ENCODE measurements at places on chromosomes 12 and 14.

- peak; percentile 36 for DNase-seq
Observed at GRCh38 chr12:92593734-92594402, 108.9 kb upstream of the PLEKHG7 start.

DNA sequence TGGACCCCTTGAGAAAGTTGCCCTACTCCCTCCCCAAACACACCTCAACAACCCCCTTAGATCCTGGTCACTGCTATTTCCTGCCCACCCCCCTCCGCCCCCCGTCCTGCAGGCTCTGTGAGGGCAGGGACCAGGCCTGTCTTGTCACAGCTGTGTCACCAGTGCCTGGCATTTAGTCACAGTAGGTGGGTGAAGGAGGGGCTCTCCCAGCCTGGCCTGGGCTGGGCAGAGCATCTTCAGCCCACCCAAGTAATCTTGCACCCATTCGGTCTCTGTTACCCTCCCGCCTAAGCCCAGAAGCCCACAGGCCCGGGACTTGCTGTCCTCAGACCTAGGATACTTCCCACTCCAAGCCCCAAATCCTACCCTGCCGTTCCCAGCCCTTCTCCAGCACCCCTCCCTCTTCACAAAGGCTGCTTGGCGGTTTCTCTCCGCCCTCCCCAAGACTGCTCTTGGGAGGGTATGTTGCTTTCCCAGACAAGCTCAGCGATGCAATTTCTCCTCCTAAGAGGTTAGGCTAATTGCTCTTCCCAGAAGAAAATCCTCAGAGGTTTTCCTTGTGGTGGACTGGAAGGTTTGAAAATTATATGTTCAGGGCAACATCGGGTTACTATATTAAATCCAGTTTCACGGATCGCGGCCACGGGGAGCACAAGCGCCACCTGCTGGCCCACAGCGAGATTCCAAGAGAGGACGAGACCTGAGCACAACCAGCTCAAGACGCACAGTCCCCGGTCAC lies 50.8 kb upstream of the ZFP36L1 start:
- peak; percentile 52 for DNase-seq

GRCh38 chr12:101655393-101655792 lies 42.0 kb upstream of the CHPT1 start:
- DNase-seq: no peak

DNA sequence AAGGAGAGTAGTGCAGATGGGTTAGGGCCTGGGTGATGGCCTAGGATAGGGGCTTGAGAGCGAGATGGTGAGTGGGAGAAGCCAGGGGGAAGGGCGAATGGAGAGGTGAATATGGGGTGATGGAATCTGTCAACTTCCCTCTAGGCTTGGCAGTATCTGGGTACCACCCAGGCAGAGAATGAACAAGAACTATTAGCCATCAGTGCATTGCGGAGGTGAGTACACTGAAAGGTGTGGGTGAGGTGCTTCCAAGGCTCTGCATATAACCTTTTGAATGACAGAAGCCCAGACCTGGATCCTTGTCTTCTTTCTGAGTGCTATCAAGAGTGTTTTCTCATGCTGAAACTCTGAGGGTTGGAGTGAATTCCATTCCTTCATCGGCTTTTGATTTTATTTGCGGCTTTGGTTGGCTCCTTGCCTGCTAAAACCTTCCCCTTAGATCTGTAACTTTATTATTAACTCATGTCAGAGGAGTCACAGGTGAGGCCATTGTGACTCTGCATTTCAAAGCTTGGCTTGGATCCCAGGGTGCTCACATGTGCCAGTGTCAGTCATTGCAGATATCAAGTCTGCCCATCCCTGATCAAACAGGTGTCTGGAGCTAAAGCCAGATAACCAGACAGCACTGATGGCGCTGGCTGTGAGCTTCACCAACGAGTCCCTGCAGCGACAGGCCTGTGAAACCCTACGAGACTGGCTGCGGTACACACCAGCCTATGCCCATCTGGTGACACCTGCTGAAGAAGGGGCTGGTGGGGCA lies 18.6 kb downstream of the PEX5 start:
- no peak for DNase-seq

DNA sequence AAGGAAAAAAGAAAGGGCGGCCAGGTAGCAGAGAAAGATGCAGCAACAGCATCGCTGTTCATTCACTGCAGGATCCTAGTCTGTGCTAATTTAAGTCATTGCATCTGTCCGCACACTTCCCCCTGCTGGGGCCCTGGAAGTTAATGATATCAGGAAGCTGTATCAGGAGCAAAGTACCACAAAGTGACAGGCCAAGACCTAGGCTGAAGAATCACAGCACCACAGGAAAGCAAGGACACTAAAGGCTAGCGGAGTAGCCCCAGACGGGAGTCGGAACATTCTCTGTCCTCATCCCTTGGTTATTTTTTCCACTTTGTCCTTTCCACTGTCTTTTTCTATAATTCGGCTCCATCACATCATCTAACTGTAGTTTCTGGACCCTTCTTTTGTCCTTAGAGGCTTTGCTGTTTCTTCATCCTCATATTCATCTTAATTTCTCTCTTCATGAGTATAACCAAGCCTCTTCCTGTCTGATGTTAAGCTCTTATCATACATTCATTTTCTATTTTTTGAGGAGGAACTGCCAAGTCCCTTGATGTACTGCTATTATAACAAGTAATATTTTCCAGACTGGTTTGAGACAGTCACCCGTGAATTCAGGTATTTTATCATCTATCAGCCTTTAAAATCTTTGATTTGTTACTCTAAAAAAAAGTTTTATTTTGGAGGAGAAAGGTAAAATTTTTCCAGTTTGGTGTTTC lies 28.3 kb downstream of the DUSP16 start:
- no peak for DNase-seq

GRCh38 chr14:73720636-73721035 lies 6.5 kb upstream of the PNMA1 start:
- DNase-seq: no peak

- DNase-seq: no peak
Observed at GRCh38 chr12:103924761-103925641, 5.2 kb upstream of the HSP90B1 start.

DNA sequence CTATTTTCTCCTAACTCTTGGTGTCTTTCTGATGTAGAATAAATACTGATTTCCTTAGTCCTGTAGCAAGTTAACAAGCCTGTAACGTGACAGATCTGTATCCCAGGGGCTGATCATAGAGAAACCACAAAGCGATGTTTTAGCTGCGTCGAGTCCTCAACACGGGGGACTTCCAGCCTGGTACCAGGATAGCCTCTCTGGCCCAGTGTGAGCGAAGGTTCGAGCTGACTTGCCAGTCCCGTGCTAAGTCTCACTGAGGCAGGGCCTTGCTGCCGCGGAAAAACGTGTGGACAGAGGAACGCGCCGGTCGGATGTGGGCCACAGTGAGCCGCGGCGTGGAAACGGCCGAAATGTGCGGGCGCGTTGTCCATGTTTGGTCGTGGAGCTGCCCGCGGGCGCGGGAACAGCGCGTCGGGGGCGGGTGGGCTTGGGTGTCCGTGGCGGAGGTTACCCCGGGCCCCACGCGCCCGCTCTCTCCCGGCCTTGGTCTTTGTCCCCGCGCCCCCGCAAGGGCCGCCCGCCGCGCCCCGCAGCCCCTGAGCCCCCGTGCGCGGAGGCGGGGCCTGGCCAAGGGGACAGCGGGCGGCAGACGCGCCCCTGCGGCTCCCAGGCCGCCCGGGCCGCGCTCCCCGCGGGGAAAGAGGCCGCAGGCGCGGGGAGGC lies 531 bp upstream of the EML1 start:
- DNase-seq: no peak

- no peak for DNase-seq
Observed at GRCh38 chr14:21299562-21300130, 19.8 kb downstream of the RPGRIP1 start.

- no peak for DNase-seq
Observed at GRCh38 chr14:93912782-93913181, 14.4 kb upstream of the FAM181A start.

DNA sequence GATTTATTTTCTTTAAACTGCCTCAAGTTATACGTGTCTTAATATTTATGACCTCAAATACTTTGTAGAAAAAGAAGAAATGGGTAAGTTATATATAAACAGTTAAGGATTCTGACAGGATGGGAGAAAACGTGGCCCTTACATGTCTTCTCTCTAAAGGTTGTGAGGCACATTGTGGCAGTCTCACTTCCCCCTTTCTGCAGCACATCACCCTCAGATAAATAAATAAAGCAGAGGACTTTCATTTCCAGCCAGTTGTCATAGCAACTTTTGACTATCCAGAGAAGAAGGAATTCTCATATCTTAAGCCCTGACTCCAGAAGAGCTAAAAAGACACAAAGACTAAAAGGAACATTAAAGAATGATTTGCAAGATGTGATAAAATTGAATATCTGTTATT lies 28.8 kb upstream of the CEP83 start:
- no peak for DNase-seq

- DNase-seq: no peak
Observed at GRCh38 chr12:32107359-32108267, 966 bp downstream of the BICD1 start.

DNA sequence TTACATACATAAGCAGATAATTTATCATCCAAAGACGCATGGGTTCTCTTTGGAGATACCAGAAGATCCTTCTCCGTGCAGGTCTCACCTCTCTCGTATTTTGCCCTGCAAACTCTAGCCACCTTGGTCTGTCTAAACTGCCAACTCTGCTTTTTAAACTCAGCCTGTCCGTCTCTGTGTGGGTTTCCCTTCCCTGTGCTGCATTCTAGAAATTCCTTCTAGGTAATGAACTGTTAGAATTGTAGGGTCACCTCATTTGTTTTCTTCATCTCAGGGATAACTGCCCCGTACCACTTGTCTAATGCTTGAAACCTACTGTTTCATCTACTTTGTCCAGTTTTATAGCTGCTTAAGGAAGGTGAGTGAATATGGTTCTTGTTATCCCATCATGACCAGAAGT lies 45.4 kb upstream of the CCDC196 start:
- no peak for DNase-seq

GRCh38 chr12:94026596-94026995 lies 121.8 kb upstream of the PLXNC1 start:
- DNase-seq: no peak

- no peak for DNase-seq
Observed at GRCh38 chr14:57987051-57987450, 121.2 kb upstream of the SLC35F4 start.

DNA sequence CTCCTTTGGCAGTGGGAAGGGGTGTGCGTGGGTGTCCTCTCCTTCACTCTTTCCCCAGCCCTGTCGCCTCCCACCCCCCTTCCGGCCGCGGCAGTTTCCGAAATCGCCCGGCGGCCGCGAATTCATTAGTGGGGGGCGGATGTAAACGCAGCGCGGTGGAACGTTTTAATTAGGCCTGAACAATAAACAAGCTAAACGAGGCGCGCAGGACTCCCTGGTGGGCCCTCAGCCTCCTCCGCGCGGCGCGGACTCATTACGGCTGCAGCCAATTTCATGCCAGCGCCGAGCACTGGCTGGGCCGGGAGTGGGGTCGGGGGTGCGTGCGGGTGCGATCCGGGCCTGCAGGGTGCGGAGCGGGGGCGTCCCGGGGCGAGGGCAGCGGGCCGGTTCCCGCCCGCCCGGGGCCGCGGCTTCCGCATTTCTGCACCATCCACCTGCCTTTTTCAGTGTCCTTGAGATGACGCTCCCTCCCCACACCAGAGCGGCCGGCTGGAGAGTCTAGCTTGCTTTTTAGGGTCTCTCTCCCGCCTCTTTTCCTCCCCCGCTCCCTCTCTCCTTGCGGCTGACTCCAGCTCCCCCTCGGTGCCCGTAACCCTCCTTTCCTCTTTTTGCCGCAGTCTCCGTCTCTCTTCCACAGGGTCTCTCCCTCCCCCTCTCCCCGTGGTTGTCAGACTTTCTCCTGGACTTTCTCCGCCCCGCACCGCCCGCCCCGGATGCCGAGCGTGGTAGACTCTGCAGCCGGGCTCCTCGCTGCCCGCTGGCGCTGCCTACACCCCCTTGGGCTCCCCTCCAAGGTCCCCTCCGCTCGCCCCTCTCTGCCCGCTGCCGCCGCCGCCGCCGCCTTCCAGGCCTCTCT lies at the start of gene CISTR:
Gene CISTR, minus strand, starts transcription at position 644 of the 856 bp plus-strand sequence.
- no peak for DNase-seq

DNA sequence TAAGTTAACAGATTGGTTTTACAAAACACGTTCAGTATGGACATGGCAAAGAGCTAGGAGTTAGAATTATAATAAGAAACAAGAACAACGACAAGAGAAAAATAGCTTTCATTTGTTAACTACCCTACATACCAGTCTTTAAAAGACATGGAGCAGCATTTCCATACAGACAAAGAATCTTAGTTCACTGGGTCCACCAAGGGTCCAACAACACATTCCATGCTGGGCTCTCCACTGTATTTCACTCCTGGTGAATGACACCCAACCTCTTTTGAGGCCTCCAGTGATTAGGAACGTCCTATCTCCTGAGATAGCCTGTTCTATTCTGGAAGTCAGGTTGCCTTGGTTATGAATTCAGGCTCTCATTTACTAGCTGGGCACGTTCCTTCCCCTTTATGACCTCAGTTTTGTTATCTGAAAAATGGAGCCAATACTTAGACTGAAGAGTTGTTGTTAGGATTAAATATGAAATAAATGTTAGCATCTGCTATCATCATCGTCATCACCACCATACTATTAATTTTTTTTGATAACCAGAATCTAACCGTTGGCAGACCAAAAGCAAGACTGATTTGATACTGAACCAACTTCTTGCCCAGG lies 37.7 kb downstream of the C12orf75 start:
- DNase-seq: no peak

DNA sequence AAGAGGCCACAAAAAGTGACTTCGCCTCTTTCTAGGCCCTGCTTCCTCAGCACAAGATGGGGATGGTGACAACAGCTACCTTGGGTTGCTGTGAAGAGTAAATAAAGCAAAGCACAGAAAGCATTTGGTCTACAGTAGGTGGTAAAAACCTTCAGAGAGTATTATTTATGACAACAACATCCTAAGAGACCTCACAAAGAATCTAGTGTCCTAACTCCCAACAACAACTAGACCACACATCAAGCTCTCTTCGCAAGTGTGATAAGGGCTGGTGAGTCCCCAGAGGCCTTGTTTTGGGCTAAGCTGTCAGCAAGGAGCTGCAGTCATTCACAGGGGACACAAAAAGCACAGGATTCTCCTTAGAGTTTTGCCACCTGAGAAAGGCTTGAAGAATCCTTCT lies 84.9 kb downstream of the EFCAB11 start:
- DNase-seq: no peak

DNA sequence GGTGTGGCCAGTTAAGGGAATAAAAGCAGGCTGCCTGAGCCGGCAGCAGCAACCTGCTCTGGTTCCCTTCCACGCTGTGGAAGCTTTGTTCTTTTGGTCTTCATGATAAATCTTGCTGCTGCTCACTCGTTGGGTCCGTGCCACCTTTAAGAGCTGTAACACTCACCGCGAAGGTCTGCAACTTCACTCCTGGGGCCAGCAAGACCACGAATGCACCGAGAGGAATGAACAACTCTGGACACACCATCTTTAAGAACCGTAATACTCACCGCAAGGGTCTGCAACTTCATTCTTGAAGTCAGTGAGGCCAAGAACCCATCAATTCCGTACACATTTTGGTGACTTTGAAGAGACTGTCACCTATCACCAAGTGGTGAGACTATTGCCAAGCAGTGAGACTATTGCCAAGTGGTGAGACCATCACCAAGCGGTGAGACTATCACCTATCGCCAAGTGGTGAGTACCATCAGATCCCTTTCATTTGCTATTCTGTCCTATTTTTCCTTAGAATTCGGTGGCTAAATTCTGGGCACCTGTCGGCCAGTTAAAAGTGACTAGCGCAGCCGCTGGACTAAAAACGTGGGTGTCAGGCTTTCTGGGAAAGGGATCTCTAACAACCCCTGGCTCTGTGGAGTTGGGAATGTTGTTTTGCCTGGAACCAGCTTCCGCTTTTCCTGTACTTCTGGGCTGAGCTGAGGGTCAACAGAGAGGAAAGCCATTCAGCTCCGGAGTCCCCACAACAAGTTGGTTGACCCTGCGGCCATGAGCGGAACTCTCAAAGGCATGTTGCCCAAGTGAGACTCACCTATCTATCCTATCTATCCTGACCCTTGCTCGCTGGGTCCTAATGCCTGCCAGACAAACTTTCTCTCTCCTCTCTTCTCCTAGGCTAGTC lies at the start of gene DHRS2:
Gene DHRS2, plus strand, starts transcription at position 48 of the 895 bp plus-strand sequence. CDS start 2,501 bp downstream, outside the sequence.
- no peak for DNase-seq

Measured in stimulated activated CD4-positive, alpha-beta T cell treated with anti-CD3 and anti-CD28 coated beads, Interleukin-1b, Interleukin-23, amount 100 ng/mL, for 1 hour (primary cell).